ENCODE measurements at places on chromosomes 4 and X. TPM values are rescaled to one million over a fixed set of nuclear protein-coding genes. Genes with fewer than 3 reads are reported as not detected.

- no peaks in the 10 kb centered on the region for H3K36me3 ChIP-seq
- no peak overlapping the region for H3K27ac ChIP-seq
- no peaks in the 10 kb centered on the region for H3K27me3 ChIP-seq
- no peak for DNase-seq
- H3K4me1 ChIP-seq, result peaks cover 8% of the 10 kb centered on the region
Measured at GRCh38 chr4:3046162-3046561, 28.2 kb downstream of the HTT-AS start.

DNA sequence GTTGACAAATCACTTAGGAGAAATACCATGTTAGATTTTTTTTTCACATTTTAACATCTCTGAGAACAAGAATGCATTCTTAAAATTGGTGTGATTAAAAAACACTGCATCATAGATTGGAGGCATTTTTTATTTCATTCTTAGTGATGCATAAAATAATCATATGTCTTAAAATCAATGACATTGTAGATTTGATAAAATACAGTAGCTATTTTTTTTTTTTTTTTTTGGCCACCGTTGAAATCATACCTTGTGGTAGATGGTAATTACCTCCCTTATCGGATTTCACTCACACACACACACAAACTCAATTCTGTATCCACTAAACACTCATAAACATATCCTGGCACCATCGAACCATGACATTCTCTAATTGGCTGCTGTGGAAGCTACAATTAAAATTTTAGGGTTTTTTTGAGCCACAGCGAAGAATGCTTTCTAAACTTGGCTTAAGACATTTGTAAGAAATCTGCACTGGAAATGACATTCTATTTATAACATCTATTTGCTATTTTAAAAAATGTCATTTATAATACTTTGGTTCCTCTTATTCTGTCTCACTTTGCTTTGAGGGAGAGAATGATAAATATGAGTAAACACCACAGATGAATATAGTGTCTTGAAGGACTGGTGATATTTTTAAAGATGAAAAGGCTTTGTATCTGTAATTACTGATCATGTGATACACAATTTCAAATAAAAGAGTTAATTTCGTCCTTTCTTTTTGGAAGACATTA, 60.1 kb downstream of the CCSER1 start:
- H3K27ac ChIP-seq, result no peak overlapping the region
- H3K4me1 ChIP-seq, result no peaks in the 10 kb centered on the region
- H3K4me3 ChIP-seq, result no peak overlapping the region
- no peaks in the 10 kb centered on the region for H3K36me3 ChIP-seq
- DNase-seq, result no peak
- no peaks in the 10 kb centered on the region for H3K27me3 ChIP-seq

DNA sequence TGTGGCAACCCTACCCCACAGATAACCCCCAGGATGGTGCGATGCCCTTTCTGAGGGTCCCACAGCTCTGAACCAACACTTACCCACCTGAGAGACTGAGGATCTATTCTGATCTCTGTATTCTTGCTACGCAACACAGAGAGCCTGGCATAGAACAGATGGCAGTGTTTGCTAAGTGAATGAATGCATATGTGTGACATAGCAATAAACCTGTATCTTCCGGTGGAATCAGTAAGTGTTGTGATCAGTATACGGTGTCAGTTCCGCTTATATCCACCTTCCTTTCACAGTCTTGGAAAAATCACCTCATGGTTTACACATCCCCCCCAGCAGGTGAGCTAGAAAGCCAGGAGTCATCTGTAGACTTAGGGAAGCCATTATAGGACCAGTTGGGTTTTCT, 5.9 kb upstream of the HSD17B10 start:
- no peak for DNase-seq
- H3K4me1 ChIP-seq, result no peaks in the 10 kb centered on the region
- H3K36me3 ChIP-seq, result no peaks in the 10 kb centered on the region

GRCh38 chr4:6938647-6939271, 29.1 kb downstream of the TBC1D14 start:
- H3K4me1 ChIP-seq, result no peaks in the 10 kb centered on the region
- H3K27me3 ChIP-seq, result no peaks in the 10 kb centered on the region
- DNase-seq, result no peak
- no peak overlapping the region for H3K27ac ChIP-seq

GRCh38 chr4:105859233-105859632, 36.0 kb upstream of the NPNT start:
- no peak for DNase-seq
- no peaks in the 10 kb centered on the region for H3K36me3 ChIP-seq
- no peak overlapping the region for H3K27ac ChIP-seq
- H3K27me3 ChIP-seq, result no peaks in the 10 kb centered on the region
- no peaks in the 10 kb centered on the region for H3K4me1 ChIP-seq
- no peak overlapping the region for H3K4me3 ChIP-seq

SORCS2 gene
- 1.7 TPM for total RNA-seq

EMCN gene
- 57.7 TPM for total RNA-seq

FRMD7 gene
- not detected for total RNA-seq

UGT2B15 gene
- not detected for total RNA-seq

Data from thyroid gland (tissue), 4 donors.